ENCODE measurements at places on chromosomes 5 and 9. TPM values are rescaled to one million over a fixed set of nuclear protein-coding genes. Genes with fewer than 3 reads are reported as not detected.

The NSG2 gene
- not detected for total RNA-seq

The RPL12 gene
- total RNA-seq = 1,070 TPM

- H3K4me1 ChIP-seq = peaks cover 56% of the 10 kb centered on the region
- H3K27ac ChIP-seq = no peak overlapping the region
- no peaks in the 10 kb centered on the region for H3K36me3 ChIP-seq
- no peak for DNase-seq
Observed at GRCh38 chr5:143226872-143227271, 176.6 kb downstream of the NR3C1 start.

The GADD45G gene
- total RNA-seq = 15.7 TPM

The DOLK gene
- 6.1 TPM for total RNA-seq
